Activated B cell treated with CpG ODN at 0.5 μM for 24 hours (primary cell): ENCODE measurements at places on chromosomes 3 and 15.

DNA sequence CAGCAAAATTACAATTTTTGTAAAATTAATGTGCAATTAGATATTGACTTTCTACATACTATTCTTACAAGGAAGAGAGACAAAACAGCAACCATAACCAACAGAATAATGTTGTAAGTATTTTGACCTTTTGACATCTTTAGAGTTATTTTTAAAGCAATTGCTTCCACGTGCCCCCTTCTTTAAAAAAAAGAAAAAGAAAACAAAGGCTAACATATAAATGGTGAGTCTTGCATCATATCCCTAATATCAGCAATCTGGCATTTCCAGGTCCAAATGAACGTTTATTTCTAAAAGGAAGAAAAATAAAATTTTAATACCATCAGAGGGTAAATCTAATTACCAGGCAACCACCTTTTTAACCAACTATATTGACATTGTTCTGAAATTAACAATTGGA is 19.3 kb upstream of the STRIT1 start:
- no peak for DNase-seq

DNA sequence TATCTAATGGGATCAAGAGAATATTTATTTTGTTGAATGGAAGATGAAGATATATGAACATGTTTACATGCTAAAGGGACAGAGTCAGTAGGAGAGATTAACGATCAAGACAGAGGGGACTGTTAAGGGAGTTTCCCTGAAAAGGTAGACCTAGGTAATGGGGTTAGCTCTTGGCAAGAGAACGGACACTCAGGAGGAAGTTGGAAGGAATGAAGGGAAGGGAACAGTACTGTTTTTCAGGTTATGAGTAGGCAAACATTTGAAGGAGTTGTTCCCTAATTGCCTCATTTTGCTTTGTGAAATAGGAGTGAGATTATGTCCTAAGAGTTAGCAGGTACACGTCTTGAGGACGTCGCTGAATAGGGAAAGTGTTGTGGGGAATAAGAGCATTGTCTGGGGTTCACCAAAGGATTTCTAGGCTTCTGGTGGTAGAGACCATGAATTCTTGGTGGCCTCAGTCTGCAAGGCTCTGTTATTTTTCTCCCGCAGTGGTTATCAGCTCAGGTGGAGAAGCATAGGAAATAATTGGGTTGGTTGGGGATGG is 41.3 kb downstream of the PDE8A start:
- DNase-seq, result no peak

DNA sequence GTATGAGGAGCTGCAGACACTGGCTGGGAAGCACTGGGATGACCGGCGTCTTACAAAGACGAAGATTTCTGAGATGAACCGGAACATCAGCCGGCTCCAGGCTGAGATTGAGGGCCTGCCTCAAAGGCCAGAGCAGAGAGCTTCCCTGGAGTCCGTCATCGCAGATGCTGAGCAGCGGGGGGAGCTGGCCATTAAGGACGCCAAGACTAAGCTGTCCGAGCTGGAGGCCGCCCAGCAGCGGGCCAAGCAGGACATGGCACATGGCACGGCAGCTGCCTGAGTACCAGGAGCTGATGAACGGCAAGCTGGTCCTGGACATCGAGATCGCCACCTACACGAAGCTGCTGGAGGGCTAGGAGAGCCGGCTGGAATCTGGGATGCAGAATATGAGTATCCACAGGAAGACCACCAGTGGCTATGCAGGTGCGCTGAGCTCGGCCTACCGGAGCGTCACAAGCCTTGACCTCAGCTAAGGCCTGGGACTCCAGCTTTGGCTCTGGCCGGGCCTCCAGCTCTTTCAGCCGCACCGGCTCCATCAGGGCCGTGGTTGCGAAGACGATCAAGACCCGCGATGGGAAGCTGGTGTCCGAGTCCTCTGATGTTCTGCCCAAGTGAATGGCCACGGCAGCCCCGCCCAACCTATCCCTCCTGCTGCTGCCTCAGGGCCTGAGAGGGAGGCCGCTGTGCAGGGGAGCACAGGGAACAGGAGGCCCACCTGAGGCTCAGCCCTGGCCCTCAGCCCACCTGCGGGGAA is 9.2 kb upstream of the SHC4 start:
- DNase-seq, result no peak

- DNase-seq, result no peak
These were observed 70.2 kb upstream of the BFSP2 start for GRCh38 chr3:133329626-133330025.

DNA sequence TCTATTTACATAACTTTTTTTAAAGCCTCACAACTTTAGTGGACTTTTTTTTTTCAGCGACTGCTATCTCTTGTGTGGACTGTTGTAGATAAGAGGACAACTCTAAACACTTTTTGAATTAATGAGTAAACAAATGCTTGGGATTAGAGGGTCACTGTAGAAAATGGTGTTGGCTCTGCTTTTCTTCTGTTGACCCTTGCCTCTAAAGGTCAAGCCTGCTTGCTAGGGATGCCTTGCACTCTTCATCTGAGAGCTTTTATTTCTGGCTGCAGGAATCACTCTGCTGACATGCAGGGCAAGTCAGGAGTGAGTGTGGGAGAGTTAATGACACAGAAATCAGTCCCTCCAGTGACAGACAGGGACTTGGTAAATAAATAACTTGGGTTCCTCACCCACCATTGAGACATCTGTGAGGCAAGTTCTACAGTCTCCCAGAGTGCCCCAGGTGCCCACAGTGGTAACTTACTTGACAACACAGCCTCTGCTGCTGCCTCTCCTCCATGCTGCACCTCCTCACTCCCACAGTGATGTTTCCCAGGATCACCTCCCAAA is 390.1 kb downstream of the IL20RB start:
- DNase-seq, result no peak

GRCh38 chr3:115384381-115384780 is 237.3 kb upstream of the ZBTB20 start:
- DNase-seq, result no peak

- DNase-seq, result no peak
These were observed 26.8 kb downstream of the NKIRAS1 start for GRCh38 chr3:23889950-23890349.
